ENCODE measurements at places on chromosomes 7 and 10.

DNA sequence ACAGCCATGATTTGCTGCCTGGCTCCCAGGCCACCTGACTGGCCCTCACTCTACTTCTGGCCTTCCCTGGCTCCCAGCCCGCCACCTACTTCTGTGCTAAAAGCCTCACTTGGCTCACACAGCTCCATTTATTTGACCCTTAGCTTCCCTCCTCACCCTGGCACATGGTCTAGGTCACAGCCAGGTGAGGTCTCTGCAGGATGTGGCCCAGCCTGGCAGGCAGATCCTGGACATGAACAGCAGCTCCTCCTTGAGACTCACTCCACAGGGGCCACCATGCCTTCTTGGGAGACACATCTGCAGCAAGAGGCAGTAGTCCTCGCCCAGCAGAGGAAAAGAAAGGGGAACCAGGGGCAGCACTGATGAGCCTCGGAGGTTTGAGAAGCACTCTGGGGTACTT is 64.6 kb downstream of the GRID1 start:
- DNase-seq: no peak

GRCh38 chr7:29435167-29435566 is 128.5 kb upstream of the PRR15 start:
- DNase-seq: no peak

- no peak for DNase-seq
These were observed 213.5 kb upstream of the ZNF32 start for GRCh38 chr10:43861966-43862751.

- no peak for DNase-seq
These were observed 312.1 kb downstream of the PRKG1 start for GRCh38 chr10:51386248-51386885.

- no peak for DNase-seq
These were observed 221.7 kb downstream of the KLF6 start for GRCh38 chr10:3563298-3563697.

DNA sequence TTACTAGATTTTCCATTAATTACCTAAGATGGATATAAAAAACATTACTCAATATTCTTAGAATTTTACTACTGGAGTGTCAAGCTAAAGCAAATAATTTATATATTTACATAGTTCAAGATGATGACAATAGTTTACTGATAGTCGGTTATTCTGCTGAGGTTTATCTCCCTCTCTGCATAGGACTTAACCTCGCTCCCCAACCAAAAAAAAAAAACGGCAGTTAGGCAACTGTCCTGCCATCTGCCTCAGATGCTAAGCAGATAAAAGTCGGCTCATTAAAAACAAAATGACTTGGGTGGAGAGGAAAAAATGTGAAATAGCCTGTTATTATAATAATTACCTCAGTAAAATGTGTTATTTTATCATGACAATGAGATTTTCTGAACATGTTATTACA is 14.0 kb upstream of the ITGB8 start:
- no peak for DNase-seq

DNA sequence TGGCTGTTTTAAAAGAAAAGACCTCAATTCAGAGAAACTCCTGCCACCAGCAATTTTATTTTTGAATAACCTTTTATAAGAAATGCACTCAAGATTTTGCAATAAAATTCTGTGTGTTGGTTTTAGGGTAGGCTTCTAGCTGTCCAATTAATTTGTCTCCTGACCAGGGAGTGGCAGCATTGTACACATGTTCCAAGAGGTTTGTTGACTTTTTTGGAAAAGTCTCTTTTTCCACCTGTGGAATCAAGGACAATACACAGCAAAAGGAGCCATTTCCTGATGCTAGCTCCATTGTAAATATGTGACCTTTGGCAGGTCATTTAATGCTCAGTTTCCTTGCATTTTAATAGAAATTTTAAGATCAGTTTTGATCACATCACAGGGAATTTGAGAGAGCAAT is 1.8 kb downstream of the GIMAP5 start:
- DNase-seq: no peak

DNA sequence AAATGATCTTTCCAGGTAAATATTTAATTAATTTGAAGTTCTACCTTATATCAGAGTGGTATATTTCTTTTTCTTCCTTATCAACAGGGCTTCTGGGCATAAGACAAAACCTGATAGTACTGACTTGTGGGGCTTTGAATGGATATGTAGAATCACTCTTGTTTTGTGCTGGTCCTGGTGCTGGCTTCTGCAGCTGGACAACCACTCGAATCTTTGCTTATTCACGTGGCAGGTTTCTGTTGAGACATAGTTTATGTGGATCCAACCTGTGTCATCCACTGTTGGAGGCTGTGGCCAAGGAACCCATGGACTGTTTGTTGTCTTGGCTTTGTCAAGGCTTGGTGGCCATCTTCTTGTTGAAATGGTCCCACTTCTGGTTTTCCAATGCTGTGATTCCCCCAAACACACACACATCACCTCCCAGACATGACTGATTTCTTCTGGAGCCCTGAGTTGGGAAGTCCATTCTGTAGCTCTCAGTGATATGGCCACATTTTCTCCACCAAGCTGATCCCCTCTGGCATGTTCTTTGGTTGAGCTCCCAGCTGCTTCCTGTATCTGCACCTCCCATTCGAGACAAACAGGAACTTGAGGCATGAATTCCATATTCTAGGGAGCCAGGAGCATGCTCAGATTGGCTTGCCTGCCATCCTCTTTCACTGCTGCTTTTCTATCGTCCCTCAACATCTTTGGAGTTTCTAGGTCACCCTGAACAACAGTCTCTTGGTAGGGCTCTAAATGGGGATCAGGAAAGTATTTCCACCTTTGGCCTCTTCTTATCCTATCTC is 19.5 kb downstream of the TAS2R41 start:
- no peak for DNase-seq

- no peak for DNase-seq
These were observed 13.3 kb downstream of the BEND7 start for GRCh38 chr10:13515467-13515866.

DNA sequence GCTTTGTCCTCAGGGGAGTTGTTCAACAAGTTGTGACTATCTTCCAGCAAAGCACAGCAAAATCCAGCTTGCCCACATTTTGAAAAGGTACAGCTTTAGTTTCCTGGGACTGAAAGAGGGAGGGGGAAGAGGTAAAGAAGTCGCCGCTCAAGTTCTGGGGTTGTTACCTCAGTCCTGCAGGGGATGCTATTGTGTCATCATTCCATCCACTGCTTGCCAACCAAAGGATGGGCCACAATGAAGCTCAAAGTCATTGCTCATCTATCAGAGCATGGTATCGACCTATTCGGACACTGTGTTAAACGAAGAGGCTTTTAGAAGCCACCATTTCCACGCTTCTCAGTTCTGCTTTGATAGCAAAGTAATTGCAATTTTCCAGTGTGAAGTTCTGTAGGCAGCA is 34.3 kb downstream of the NPY start:
- no peak for DNase-seq

- DNase-seq: no peak
These were observed 97.0 kb downstream of the LHPP start for GRCh38 chr10:124558339-124559321.

DNA sequence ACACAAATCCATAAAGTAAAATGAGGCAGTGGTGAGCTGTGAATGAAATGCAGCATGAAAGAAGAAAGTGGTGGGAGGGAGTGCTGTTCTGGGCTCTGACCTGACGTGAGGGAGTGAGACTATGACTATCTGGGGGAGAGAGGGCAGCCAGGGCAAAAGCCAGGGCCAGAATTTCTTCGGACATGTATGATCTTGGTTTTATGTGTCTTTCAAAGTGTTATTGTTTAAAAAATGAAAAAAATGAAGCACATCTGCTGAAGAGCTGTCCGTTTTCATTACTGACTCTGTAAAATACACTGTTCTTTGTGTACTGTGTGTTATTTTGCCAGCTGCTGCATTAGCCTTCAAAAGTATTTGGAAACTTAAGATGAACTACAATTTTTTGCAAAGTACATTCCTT is 70.2 kb upstream of the KLF14 start:
- DNase-seq: no peak

GRCh38 chr7:101134399-101134980 is 7.6 kb downstream of the SERPINE1 start:
- DNase-seq: no peak

GRCh38 chr7:137081321-137082093 is 213.1 kb downstream of the CHRM2 start:
- DNase-seq: no peak

- DNase-seq: no peak
These were observed 42.6 kb upstream of the AMPH start for GRCh38 chr7:38673795-38674194.

DNA sequence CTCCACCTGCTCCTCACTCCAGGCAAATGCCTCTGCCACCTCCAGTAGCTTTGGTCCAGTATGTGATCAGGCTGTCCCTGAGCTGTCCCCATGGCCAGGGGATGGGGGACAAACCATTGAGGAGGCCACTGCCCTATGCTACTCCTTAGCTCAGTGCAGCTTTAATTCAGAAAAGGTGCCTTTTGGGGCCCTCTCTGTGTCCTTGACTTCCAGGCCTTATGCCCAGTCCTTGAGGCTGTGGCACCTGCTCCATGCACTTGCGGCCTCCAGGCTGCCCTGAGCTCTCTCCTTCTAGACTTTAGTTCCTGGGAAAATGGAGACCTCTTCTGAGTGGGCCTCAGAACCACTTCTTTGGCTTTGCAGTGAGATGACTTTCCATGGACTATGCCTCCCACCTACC is 650.8 kb upstream of the CELF2 start:
- DNase-seq: no peak

GRCh38 chr7:24704311-24704710 is 53.0 kb downstream of the GSDME start:
- DNase-seq: no peak

- no peak for DNase-seq
These were observed 186.5 kb upstream of the BET1 start for GRCh38 chr7:94190599-94191061.

DNA sequence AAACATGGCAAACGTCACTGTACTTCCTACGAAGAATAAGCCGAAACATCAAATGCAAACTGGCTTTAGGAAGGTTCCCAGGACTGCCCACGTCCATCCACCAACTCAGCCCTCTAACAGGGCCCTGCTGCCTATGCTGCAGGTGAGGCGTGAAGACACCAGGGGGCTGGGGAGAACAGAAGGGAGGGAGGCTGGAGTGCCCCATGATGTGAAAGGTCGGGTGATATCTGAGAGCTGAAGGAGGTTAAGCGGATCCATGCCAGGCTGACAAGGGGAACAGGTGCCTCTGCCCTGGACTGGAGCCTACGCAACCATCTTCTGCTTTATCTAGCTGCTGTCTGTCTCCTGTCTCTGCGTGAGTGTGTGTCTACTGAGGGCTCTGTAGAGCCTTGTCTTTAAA is 40.2 kb upstream of the ATP6V0A4 start:
- no peak for DNase-seq

- DNase-seq: no peak
These were observed 28.0 kb upstream of the ARHGAP21 start for GRCh38 chr10:24751716-24752115.

- DNase-seq: no peak
These were observed 184.9 kb upstream of the WDR11 start for GRCh38 chr10:120666308-120666707.

DNA sequence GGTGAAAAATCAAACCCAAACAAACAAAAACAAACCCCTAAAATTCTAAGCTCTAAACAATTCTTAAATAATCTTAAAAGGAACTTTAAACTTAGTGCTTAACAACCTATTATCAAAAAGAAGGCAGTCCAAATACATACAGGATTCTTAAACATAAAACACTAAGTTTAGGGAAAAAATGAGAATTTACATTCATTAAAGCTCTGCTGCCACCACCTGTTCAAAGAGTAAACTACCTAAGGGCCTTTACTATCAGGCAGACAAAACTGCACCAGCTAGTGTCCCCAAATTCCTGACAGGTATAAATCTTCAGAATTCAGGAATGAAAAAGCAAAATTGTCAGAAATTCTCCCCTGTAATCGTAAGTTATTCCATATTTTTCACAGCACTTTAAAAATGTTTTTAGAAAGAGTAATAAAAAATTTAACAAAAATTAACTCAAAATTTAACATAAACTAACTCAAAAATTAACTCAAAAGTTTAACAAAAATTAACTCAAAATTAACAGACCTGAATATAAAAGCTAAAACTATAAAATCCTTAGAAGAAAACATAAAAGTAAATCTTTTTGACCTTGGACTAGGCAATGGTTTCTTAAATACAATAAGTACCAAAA is 55.1 kb downstream of the PDZD8 start:
- DNase-seq: no peak

DNA sequence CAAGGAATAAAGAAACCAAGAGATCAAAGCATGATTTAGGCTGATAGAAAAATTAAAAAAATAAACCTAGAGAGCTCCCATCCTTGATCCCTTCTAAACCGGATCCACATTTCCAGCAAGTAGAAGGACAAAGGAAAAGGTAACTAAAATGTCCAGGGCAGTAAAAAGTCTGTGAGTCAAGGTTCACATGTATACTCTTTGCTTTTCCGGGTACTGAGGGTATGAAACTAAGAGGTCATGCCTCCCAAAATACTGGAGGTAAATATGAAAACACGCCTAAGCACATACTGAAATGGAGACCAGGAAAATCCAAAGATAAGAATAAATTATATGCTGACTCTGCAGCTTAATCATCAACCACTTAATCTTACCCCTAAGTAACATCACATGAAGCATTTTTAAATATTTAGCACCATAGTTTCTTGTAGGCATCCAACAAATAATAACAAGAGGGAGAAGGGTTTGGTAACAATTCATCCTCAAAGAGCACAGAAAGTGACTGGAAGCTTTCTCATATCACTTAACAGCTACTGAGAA is 35.4 kb downstream of the JAZF1 start:
- DNase-seq: no peak

GRCh38 chr10:113415246-113415645 is 137.6 kb upstream of the HABP2 start:
- no peak for DNase-seq

DNA sequence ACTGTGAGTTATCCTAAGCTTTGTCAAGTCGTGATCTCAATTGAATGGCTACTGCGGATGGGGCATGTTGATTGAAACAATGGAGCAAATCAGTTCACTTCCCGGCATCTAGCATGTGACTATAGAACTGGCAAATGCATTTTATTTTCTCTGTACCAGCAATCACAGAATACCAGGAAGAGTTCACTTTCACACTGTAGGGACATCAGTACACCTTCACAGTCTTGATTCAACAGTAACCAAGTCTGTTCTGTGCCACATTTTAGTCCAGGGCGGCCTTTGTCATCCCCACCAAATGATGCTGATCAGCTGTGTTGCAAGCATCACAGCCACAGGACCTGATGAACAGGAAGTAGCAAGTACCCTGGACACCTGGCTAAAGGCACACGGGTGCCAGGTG is 32.1 kb upstream of the JAKMIP3 start:
- DNase-seq: no peak
